Esophagus mucosa (tissue), 1 donor: ENCODE measurements at places on chromosomes 12 and 14. TPM values are rescaled to one million over a fixed set of nuclear protein-coding genes. Genes with fewer than 3 reads are reported as not detected.

Gene TMEM117
- 14.3 TPM for total RNA-seq

- ATAC-seq: no peak
These were observed 268.9 kb downstream of the SUDS3 start for GRCh38 chr12:118645219-118645618.

GRCh38 chr14:55467307-55467706, 26.9 kb upstream of the TBPL2 start:
- no peak for ATAC-seq

DNA sequence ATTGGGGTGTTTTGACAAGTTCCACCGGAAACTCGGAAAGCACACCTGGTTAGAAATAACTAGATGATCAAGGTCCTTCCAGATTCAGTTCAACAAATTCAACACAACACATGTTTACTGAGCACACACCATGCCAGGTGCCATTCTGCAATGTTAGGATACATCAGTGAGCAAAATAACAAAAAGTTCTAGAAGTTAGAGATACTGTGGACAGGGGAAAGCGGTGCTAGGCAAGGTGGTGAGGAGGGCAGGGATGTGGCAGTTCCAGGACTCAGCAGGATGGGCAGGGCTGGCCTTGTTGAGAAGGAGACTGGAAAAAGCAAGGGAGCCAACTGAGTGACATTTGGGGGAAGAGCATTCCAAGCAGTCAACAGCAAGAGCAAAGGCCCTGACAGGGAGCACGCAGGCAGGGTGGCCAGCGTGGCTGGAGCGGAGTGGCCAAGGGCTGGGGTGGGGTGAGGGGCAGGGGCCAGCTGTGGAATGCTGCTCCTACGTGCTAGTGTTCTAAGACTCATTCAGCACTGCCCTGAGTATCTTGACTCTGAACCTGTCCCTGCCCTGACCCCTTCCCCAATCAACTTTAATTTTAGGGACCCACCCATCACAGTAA, 19.4 kb upstream of the FAIM2 start:
- ATAC-seq: no peak

- no peak for ATAC-seq
These were observed 18.7 kb upstream of the NOS1 start for GRCh38 chr12:117380083-117380482.

Gene FSCB
- total RNA-seq: not detected

Gene PCNX1
- total RNA-seq: 22.9 TPM

- no peak for ATAC-seq
These were observed 108.6 kb upstream of the CCDC196 start for GRCh38 chr14:66377574-66377973.

- ATAC-seq: peak; percentile 22
These were observed 15.3 kb downstream of the UBE2N start for GRCh38 chr12:93426412-93426805.

Gene RDH16
- total RNA-seq: 2.4 TPM

Gene CHMP4A
- total RNA-seq: 49.0 TPM

DNA sequence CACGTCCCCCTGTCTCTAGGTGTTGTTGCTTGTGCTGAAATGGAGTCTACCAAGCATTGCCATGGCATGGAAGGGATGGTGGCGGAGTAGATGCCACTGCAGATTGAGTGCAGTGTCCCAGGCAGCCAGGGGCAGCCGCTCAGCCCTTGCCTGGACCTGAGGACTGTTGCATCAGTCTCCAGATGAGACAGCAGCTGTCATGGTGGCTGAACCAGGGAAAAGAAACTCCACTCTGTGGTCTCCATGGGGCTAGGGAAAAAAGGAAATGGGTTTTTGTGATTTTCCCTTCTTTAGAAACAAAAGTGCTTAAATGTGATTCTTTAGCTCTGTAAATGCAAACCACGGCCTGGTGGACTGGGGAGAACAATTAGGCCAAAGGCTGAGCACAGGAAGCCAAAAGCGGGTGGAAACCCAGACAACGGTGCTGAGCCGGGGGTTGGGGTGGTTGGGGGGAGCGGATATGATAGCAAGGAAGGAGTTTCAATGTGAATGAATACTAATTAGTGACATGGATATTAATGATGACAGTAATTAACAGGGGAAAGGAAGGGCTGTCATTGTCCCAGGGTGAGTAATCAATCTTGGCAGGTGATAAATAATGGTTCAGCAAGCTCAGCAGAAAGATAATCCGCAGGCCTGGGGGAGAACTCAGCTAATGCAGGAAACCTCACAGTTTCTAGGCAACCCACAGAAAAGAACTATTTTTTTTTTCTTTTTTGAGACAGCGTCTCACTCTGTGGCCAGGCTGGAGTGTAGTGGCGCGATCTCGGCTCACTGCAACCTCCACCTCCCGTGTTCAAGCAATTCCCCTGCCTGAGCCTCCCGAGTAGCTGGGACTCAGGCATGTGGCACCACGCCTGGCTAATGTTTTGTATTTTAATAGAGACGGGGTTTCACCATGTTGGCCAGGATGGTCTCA, 442.6 kb downstream of the DPF3 start:
- peak; percentile 80 for ATAC-seq

GRCh38 chr12:105561546-105562198, 231.2 kb downstream of the C12orf75 start:
- peak; percentile 54 for ATAC-seq

GRCh38 chr12:77308056-77308455, 242.7 kb upstream of the E2F7 start:
- no peak for ATAC-seq

Gene NGB
- total RNA-seq: not detected

Gene AKAP5
- 0.16 TPM for total RNA-seq

DNA sequence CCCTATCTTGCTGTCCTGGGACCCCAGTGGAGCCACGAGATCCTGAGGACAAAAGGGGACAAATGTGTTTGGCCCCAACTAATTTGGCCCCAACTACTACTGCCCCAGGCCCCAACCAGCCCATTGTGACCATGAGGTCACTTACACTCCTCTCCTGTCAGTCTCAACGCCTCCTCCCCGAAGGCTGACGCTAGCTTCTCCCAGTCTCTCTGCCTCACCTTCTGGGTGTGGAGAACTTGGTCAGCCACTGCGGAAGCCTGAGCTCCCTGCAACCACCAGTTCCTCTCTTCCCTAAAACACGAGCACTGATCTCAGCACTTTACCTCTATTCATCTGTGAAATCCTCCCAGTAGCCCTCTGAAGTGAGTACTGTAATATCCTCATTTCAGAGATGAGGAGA, 13.3 kb downstream of the FAM181A start:
- ATAC-seq: no peak

Gene ANKS1B
- 2.8 TPM for total RNA-seq

Gene CLEC1A
- 0.68 TPM for total RNA-seq

Gene SUPT16H
- total RNA-seq: 40.3 TPM

- no peak for ATAC-seq
These were observed 121.6 kb upstream of the RTL1 start for GRCh38 chr14:101025131-101025530.

Gene SSTR1
- 0.08 TPM for total RNA-seq

DNA sequence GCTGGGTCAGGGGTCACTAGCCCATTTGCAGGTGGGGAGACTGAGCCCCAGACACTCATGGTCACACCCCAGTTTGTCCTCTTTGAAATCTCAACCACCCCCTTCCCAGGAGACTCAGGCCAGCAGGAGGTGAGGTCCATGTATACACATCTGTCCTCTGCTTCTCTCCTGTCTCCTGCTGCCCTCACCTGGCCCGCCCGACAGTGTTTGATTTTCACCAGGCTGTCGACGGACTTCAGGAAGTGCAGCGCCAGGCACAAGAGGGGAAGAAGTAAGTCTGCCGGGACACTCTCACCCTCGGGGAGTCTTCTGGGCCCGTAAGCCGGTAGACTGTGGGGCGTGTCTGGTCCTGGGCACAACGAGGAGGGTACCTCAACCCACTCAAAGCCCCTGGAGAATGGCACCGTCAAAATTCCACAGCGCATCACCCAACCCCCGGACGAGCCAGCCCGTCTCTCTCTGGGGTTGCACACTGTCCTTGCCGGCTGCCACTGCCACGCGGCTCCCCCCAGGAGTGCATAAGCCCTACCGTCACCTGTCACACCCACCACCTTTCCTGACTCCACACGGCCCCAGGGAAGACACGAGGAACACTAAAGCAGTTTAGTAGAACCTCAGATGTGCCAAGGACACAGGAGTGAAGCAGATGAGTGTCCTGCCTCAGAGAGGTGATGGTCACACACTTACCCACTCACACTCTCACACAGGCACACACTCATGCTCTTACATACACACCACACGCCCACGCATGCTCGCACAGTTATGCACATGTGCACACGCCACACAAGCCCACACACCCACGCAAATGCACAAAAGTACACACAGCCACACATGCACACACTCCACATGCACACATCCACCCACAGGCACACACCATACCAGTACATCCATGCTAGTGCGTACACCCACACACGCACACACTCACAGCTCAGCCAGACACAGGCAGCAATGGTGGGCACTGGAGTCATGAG, 13.1 kb upstream of the SIVA1 start:
- no peak for ATAC-seq

DNA sequence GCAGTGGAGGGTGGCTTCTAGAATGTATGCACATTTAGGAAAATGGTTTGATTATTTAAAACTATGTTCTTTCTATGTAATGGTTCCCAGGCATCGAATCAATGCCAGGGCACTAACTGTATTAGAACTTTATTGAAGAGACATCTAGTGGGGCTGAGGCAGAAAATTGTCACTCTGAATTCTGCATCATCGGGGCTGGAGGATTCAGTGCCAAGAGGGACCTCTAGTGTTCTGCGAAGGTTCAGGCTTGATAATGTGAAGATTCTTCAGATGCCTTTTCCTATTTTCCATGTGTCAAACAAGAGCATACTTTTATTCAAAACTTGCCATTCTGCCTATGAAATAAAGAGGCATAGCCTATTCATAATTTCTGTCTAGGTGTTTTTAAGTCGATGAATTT, 146.3 kb downstream of the CAND1 start:
- no peak for ATAC-seq

DNA sequence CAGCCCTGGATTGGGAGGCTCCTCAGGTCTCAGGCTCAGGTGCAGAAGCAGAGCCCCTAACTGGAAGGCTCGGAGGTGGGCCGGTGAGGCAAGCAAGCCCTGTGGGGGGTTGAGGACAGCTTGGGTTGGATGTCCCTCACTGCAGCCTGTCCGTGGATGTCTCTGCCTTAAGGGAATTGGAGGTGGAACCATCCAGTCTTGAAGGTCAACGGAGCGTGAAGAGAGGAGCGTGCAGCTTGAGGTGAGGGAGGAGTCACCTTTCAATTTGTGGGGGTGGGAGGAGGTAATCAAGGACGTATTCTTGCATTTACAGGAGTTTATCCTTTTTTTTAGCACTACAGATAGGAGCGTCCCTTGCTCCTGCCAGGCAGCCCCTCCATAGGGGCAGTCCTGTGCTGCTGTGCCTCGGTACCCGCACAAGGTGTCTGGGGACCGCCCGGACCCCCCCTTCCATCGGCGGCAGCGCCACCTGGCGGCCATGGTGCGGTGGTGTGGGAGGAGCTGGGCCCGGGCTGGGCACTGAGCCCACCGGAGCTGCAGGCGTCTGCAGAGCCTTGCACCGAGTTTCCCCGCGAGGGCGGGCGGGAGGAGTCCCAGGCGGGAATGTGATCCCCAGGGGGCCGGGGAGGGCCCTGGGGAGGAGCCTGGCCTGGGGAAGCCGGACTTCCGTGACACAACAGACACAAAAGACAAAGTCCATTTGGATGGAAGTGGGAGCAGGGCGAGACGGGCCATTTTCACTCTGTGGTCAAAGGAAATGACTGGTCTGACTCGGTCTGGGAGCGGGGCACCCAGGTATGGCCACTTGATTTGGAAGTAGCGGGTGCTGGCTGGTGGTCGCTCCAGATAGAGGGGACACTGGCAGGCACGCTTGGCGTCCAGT, 864 bp downstream of the DNAJC22 start:
- peak; percentile 68 for ATAC-seq

Gene INF2
- total RNA-seq: 28.4 TPM

Gene MYF5
- not detected for total RNA-seq

Gene TAS2R8
- not detected for total RNA-seq

DNA sequence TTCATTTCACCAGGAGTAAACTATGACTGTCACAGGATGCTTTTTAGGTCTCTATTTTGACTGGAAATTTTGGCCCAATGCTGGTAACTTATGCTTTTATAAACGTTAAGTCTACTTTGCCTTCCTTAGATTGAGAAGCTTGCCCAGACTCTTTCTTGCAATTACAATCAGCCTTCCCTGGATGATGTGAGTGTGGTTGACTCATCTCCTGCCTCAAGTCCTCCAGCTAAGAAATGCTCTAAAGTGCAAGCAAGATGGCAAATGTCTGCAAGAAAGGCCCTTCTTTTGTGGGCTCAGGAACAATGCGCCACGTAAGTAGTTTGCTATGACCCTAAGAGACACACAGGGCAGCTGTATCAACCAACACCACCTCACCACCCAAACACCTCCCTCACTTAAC, 96.9 kb downstream of the SYNE2 start:
- ATAC-seq: no peak

Gene FLRT2
- total RNA-seq: 2.1 TPM

DNA sequence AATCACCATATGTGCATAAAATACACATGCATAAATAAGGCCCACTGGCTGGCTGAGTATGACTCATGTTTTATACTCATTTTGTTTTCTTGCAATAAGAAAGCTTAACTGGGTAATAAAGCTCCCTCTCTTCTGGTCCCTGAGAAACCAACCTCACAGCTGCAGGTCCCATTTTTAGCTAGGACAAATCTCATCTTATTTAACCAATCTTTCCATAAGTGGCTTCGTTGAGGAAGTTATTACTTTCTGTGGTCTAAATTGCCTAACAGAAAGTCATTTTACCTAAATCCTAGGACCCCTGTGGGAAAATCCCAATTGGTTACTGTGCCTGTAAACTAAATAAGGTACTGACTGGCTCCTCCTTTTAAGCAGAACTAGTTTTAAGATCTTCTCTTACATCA, 232.8 kb upstream of the FBXO33 start:
- no peak for ATAC-seq

- no peak for ATAC-seq
These were observed 19.2 kb downstream of the ITPR2 start for GRCh38 chr12:26813812-26814211.

- ATAC-seq: no peak
These were observed 11.5 kb downstream of the ISCA2 start for GRCh38 chr14:74504874-74505720.

Gene SLC5A8
- not detected for total RNA-seq

Gene PLD4
- 0.80 TPM for total RNA-seq

- ATAC-seq: no peak
These were observed 26.2 kb upstream of the YY1 start for GRCh38 chr14:100212476-100213333.
